SJSA1 (cell line): ENCODE measurements at places on chromosomes 3 and 15. TPM values are rescaled to one million over a fixed set of nuclear protein-coding genes. Genes with fewer than 3 reads are reported as not detected.

The PCSK6 gene
- total RNA-seq, result 0.44 and 1.7 TPM in 2 replicates

The C2CD4A gene
- not detected in 2 replicates for total RNA-seq

The NTRK3 gene
- total RNA-seq, result 0.09 TPM in 1 of 2 replicates, not detected in the other

The ATP2B2 gene
- total RNA-seq, result not detected in 2 replicates

The GBE1 gene
- 52.0 and 72.1 TPM in 2 replicates for total RNA-seq
